ENCODE measurements at places on chromosomes 4 and X. TPM values are rescaled to one million over a fixed set of nuclear protein-coding genes. Genes with fewer than 3 reads are reported as not detected.

DNA sequence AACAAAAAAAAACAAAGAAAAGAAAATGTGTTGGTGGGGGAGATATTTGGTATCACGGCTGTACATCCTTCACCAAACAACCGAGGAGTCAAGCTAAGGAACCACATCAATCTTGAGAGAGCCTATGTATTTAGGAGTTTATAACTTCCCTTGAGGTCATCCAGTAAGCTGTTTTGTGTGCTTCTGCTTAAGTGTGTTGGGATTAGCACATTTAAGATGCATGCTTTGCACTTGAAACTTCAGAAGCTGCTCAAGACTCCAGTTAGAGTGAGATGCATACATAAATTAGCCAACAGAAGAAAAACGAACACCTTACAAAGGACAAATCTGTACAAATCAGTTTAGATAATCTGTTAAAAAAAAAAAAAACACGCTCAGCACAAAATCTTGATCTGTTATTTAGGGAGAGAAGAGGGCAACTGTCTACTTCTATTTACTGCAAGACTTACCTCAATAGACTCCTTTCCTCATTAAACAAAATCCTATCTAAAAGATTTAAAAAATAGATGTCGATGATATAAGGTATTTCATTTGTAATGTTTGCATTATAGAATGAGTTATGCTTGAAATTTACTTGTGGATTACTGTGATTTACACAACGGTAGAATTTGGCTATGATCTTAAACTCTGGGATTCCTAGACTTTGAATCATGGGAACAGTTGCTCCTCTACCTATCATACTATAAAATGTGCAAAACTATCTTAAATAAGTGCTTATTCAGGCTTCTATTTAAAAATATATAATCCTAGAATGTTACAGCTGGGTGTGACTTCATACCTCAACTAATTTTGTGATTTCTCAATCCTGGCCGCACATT, 53.8 kb upstream of the NAP1L5 start:
- no peak for DNase-seq

- no peak for DNase-seq
These were observed 92.1 kb downstream of the SCFD2 start for GRCh38 chr4:53273726-53274125.

DNA sequence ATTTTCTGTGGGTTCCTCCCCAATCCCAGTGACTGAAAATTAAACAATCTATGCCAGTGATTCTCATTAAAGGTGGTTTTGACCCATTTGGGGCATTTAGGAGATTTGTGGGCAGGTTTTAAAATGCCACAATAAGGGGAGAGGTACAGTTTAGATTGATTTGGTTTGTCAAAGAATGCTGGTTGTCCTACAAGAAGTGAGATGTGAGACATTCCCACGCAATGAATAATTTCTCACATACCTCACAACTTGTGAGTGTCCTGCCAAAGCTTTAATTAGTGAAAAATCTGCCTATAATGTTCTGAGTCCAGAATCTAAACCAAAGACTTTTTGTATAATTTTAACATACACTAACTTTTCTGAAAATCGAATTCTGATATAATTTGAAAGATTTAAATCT, 199.4 kb downstream of the MAPK10 start:
- no peak for DNase-seq

GRCh38 chrX:130119312-130119898, 9.1 kb upstream of the ELF4 start:
- DNase-seq: no peak

GRCh38 chrX:3516051-3516541, 169.6 kb upstream of the MXRA5 start:
- no peak for DNase-seq

- peak; percentile 60 for DNase-seq
These were observed 3.3 kb downstream of the PDLIM5 start for GRCh38 chr4:94455081-94455480.

DNA sequence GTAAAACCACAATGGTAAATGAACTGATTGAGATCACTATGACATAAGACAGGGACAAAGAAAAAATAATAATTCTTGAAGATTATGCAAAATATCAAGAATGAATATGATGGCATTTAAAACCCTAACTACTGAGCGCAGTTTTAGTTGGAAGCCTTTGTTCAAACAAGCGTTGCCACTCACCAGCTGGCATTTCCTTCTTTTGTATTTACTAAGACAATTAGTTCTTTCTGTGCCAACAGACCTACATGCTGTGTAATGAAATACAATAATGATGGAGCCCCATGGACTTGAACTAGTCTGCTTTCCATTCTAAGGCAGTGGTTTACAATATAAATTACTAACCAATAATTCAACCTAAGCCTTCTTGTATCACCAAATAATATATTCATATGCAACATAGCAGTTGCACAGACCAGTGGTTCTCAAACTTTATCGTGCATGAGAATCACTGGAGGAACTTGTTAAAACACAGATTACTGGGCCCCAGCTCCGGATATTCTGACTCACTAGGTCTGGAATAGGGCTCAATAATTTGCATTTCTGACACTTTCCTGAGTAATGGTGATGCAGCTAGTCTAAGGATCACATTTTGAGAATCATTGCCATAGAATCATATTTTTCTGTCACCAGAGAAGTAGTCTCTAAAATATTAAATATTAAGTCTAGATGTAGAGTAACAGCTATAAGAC, 196.4 kb upstream of the MAGEB18 start:
- DNase-seq: no peak

GRCh38 chrX:138026211-138026610, 460.3 kb downstream of the ZIC3 start:
- peak; percentile 0 for DNase-seq

Gene BTK
- polyA plus RNA-seq: 0.05 TPM

Measured in A549 (cell line).